ENCODE measurements at places on chromosomes 3 and 15.
A peak's percentile ranks its signal among the peaks of the same experiment; 100 is the strongest.

- no peak for DNase-seq
Measured at GRCh38 chr3:119672776-119673175, 4.4 kb downstream of the COX17 start.

GRCh38 chr15:74025436-74025835 lies 30.9 kb downstream of the PML start:
- DNase-seq: no peak

GRCh38 chr3:195911041-195911945 lies 2.9 kb upstream of the TNK2 start:
- DNase-seq: no peak

GRCh38 chr3:73148206-73148605 lies 86.7 kb downstream of the EBLN2 start:
- DNase-seq: no peak

GRCh38 chr15:43285609-43286037 lies 18.9 kb upstream of the TGM5 start:
- peak; percentile 33 for DNase-seq

- DNase-seq: no peak
Measured at GRCh38 chr3:51712963-51713362, 6.1 kb downstream of the GRM2 start.

- peak; percentile 5 for DNase-seq
Measured at GRCh38 chr15:63176302-63176701, 13.1 kb upstream of the RAB8B start.

- DNase-seq: no peak
Measured at GRCh38 chr3:18245721-18246120, 179.4 kb downstream of the SATB1 start.

GRCh38 chr15:61116825-61117224 lies 112.3 kb downstream of the RORA start:
- DNase-seq: no peak

- no peak for DNase-seq
Measured at GRCh38 chr3:133294253-133294652, 105.6 kb upstream of the BFSP2 start.

- no peak for DNase-seq
Measured at GRCh38 chr3:40739971-40740370, 215.2 kb downstream of the ZNF621 start.

- DNase-seq: no peak
Measured at GRCh38 chr3:128734523-128735189, 8.7 kb downstream of the RAB7A start.

DNA sequence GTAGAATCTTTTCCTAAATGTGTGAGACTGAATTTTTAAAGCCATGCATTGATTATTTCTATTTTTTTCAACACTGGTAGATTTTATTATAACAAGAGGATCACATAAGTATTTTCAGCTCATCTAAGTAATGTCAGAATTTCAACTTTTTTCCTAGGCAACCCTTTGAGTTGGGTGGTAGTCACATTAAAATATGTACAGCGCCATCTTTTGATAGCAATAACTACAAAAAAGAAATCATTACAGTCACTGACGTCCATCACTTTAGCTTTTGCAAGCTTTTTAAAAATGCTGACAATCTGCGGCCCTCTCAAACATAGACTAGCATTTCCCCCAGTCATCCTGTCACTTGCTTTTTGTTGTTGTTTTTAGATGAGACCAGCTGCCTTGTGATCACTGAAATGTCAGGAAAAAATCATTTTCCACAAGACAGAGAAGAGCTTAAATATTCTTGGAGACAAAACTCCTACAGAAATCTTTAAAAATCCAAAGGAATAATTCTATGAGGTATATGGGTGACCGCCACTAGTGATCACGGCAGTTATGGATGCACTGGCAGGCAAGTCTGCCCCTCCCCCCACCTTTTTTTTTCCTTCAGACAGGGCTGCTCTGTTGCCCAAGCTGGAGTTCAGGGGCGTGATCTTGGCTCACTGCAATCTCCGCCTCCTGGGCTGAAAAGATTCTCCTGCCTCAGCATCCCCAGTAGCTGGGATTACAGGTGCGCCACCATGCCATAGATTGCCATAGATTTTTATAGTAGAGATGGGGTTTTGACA lies 384.0 kb upstream of the KCNMB2 start:
- DNase-seq: no peak

- peak; percentile 25 for DNase-seq
Measured at GRCh38 chr3:10015461-10015904, 10.8 kb upstream of the FANCD2 start.

- DNase-seq: no peak
Measured at GRCh38 chr3:27089068-27089467, 280.1 kb downstream of the NEK10 start.

DNA sequence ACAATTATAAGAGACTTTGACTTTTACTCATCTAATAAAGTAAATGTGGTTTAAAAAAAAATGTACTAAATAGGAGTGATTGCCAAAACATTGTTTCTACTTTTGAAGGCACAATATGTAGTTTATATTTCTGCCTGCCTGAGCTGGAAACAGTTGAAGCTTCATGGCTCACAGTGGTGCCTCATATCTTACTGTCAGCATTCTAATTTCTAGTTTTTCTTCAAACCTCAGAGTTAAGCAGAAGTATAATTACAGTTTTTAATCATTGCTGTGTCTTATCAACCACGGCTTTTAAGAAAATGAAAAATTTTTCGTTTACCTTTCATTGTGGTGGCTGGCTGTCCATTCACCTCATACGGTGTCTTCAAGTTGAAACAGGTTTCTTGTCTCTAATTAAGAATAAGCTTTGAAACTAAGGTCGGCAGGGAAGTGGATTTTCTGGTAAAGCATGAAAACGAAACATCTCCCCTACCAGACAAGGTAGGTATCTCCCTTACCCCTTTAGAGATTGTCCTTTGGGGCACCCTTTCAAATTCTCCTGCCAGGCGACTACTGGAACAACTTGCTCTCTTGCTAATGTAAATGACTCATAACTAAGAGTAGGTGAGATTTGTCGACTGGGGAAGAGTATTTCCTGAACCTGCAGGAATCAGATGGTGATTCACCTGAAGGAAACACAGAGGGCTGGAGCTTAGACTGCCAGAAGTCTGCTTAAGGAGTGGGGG lies at the start of gene GPR87:
TSS of gene GPR87 (minus strand) at position 554 of the 725 bp plus-strand sequence. CDS start 16,720 bp downstream, outside the sequence.
- no peak for DNase-seq

- no peak for DNase-seq
Measured at GRCh38 chr15:75356517-75356916, 9.7 kb downstream of the NEIL1 start.
